ENCODE measurements at places on chromosomes 5 and 9.

GRCh38 chr5:82325155-82325554, 47.0 kb upstream of the RPS23 start:
- DNase-seq: no peak

- no peak for DNase-seq
Observed at GRCh38 chr5:98581112-98581997, 192.1 kb upstream of the RGMB start.

GRCh38 chr5:94505327-94506068, 112.9 kb downstream of the KIAA0825 start:
- DNase-seq: no peak

DNA sequence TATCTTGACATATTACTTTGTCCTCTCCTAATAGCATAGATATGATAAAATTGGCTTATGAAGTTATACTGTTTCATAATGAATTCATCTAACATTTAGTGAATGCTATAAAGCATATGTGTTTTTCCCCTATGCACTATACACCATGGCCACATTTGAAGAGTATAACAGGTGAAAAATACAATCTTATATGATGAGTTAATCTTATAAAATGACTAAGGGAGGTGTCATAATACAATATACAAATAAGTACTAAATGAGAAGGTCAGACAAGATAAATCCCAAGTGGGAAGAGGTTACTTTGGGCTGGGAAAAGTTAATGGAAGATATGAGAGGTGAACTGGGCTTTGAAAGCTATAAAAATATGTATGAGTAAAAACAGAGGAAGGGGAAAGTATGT, 174.4 kb downstream of the PCSK1 start:
- no peak for DNase-seq

GRCh38 chr5:149129181-149129580, 12.1 kb upstream of the ABLIM3 start:
- DNase-seq: no peak

DNA sequence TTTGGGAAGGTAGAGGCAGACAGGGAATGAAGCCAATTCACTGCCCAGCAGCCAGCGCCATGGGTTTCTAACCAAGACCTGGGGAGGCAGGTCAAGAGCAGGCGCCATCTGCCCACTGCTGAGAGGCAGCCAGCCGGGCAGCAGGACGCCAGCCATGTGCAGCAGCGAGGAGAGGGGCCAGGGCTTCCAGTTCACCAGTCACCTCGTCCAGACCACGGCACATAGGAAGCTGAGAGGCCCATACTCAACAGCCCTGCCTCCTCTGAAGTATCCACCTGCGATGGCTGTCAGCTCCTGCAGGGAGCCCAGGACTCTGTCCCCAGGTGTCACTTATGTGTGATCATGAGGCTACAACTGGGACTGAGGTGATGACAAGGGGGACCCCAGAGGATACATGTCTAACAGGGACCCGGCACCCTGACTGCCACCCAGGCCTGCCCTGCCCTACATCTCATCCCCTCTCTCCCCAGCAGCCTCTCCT, 30.1 kb downstream of the IPPK start:
- no peak for DNase-seq

DNA sequence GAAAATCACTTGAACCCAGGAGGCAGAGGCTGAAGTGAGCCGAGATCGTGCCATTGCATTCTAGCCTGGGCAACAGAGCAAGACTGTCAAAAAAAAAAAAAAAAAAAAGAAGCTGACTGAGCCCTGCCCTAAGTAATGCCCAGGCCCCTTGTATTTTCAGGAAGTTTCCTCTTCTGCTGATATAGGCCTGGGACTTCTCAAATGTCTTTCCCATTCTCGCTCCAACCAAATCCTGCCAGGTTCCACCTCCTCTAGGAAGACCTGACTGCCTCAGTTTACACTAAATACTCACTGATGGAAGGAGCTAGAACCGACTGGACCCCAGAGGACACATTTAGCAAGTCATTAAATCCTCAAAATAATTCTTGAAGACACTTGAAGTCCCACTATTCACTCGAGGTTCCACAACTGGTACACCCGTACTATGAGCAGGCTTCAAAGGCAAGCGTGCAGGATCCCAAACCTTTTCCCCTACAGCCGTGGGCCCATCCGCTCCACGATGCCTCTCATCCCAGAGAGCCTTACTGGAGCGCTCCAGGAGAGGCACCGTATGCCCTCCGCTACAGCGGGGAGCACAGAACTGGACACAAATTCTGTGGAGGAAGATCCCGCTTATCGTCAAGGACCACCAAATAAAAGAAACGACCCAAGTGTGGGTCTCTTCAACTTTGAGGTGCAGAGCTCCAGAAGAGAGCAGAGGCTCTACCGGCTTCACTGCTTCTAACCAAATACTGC, 676 bp downstream of the NOL6 start:
- no peak for DNase-seq

GRCh38 chr9:75810063-75810462, 80.4 kb upstream of the PCSK5 start:
- DNase-seq: no peak

GRCh38 chr5:131536850-131537448, 98.1 kb downstream of the RAPGEF6 start:
- peak; percentile 23 for DNase-seq

GRCh38 chr5:133408322-133408721, 204.0 kb downstream of the FSTL4 start:
- no peak for DNase-seq

- DNase-seq: no peak
Observed at GRCh38 chr5:107666051-107666655, 4.6 kb downstream of the EFNA5 start.

DNA sequence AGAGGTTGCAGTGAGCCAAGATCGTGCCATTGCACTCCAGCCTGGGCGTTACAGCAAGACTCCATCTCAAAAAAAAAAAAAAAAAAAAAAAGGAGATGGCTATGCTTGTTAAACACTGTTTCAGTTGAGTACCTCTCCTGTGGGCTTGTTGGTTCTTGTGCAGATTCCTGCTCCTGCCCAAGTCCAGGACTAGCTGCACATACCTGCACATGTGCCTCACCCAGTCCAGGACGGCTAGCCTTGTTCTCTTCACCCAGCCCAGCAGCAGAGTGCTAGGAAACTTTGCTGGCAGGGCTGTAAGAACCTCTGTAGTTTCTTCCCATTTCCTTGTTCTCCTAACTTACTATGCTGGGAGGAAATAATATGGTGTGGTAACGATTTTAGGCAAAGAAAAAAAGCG, 234.1 kb upstream of the DMRT1 start:
- no peak for DNase-seq

GRCh38 chr5:177455661-177456590, 9.3 kb downstream of the PRR7 start:
- DNase-seq: peak; percentile 89

GRCh38 chr9:130286781-130287428, 21.3 kb downstream of the HMCN2 start:
- DNase-seq: no peak

DNA sequence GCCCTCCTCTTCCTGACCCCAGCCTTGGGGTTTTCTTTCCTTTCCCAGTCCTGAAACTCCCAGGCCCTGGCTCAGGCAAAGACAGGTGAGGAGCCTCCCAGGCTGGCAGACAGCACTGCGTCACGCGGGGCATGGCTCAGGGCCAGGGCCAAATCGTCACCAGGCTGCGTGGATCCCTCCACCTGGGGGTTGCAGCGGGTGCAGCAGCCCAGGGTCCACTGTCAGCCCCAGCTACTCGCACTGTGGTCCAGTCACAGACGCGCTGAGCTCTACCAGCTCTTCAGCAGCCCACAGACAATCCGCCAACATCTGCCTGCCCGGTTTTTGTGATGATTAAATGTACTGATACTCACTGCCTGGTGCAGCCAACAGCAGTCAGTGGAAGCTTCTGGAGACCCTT, 12.1 kb downstream of the FAM78A start:
- no peak for DNase-seq

DNA sequence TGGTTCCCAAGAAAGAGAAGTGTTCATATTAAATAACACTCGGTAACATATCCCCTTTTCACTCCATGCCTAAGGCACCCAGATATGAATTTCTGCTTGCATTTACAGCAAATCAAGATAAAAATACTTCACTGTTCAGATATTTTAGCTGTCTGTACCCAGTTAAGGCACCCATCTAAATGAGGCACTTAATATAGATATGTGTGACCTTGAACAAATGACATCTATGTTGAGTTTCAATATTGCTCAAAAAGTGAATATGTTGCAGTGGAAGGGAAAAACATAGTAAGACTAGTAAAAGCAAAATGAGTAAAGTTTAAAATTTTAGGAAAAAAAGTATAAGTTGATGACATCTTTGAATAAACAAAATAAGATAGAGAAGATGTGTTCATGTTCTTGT, 32.4 kb upstream of the SPDL1 start:
- DNase-seq: no peak

GRCh38 chr9:129624168-129624759, 1.7 kb upstream of the NTMT1 start:
- peak; percentile 8 for DNase-seq

DNA sequence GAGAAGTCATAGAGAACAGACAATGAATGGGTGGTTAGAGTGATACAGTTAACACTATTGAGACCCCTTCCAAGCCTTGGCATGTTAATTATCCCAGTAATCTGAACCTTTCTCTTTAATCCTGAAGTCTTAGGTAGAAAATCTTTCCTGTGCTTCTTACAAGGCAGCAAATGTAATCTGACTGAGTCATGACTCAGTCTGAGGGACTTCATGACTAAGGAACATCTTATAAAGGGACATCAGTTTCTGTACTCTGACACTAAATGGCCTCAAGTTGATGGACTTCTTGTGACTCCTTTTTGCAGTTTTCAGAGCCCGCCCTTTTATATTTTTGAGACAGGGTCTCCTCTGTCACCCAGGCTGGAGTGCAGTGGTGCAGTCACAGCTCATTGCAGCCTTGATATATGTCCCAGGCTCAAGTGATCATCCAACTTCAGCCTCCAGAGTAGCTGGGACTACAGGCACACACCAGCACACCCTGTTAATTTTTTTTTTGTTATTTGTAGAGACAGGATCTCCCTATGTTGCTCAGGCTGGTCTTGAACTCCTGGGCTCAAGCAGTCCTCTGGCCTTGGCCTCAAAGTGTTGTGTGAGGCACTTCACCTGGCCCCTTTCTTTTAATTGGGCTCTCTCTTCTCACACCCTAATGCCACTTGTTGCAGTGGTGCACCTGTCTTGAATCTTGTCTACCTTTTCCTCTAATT, 9.5 kb downstream of the EXOSC3 start:
- DNase-seq: no peak

DNA sequence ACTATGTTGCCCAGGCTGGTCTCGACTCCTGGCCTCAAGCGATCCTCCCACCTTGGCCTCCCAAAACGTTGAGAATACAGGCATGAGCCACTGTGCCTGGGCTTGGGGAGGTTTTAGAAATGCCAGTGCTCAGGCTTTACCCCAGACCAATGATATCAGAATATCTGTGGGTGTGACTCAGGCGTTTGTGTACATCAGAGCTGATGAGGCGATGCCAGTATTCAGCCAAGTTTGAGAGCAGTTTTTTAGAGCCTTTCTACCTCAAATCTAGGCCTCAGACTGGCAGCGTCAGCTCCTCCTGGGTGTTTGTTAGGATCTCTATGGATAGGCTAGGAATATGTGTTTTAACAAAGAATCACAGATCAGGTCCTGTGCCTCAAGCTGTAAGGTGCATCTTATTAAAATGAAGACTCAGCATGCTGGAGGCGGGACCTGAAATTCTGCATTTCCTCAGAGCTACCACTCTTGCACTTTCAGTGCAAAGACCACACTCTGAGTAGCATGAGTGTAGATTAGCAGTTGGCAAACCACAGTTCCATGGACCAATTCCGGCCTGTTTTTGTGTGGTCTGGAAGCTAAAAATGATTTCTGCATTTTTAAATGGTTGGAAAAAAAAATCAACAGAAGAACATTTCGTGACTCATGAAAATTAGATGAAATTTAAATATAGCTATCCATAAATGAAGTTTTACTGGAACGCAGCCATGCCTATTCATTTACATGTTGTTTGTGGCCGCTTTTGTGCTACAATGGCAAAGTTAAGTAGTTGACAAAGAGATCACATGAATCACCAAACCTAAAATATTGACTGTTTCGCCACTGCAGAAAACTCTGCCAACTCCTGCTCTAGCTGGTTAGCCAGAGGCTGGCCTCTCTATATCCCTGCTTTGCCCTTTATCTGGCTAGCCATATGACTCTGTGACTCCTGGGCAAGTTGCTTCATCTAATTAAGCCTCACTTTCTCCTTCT, 92.2 kb downstream of the KLF4 start:
- DNase-seq: no peak

DNA sequence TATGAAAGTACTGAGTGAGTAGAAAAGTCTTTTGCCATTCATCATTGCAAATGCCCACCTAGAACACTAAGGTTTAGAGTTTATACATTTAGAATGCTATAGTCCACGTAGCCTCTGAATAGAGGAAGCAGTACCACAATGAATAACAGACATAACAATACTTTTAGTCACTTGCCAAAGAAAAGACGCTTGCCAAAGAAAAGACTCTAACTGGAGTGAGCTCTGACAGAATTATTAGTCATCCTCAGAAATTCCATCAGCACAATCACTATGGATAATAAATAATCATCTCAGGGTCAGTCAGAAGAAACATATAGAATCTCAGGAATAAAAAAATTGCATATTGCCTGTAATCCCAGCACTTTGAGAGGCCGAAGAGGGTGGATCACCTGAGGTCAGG, 168.5 kb upstream of the TARS1 start:
- DNase-seq: no peak

DNA sequence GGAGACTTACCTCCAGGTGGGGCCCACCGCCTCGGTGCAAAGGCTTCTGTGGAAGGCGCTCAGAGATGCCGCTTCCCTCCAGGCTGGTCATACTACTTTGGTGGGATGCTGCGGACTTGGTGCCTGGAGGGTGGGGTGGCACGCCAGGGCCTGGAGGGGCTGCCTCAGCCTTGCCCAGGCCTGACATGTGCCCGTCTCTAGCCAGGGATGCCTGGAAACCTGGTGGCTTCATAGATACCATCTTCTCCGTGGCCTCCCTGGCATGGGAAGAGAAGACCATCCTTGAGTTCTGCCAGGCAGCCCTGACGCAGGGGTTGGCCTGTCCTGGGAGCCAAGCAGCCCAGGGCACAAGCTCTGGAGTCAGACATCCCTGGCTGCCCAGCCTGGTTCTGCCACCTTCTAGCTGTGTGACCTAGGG, 28.3 kb downstream of the ORM2 start:
- DNase-seq: no peak

DNA sequence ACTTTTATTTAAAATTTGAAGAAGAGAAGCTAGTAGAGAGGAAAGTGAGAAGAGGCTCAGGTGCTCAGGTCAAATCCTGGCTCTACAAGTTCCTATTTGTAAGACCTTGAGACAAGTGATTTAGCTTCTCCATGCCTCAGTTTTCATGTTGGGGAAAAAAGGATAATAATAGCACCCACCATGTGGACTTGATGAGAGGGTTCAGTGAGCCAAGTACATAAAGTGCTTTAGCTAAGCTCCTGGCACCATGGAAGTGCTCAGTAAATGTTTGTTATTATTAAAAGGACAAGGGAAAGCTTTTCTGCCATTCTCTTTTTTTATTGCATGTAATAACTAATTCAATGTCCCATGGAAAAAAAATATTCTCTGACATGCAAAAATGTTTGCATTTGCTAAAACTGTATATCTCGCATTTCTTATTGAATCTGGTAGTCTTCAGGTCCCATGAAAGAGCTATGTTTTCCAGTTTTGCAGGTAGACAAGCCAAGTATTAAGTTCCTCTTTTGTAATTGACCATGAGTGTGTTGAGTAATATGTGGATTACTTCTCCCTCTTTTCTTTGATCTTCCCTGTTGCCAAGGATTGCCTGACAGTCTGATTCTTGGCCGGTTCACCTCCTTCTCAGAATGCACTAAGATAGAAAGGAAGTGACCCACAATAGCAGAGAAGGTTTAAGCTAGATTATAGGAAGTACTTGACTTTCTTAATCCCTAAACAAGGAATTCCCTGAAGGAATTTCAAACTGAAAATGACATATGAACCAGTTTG, 45.6 kb upstream of the TRIM32 start:
- no peak for DNase-seq

- DNase-seq: no peak
Observed at GRCh38 chr5:149762958-149763630, 33.0 kb downstream of the PPARGC1B start.
